ENCODE measurements at places on chromosomes 1 and 21. TPM values are rescaled to one million over a fixed set of nuclear protein-coding genes. Genes with fewer than 3 reads are reported as not detected.

The RHBG gene
- total RNA-seq, result not detected

GRCh38 chr21:35063428-35064172, 14.5 kb upstream of the RUNX1 start:
- no peak for DNase-seq

- no peak for DNase-seq
Observed at GRCh38 chr1:207015791-207016190, 16.8 kb downstream of the C1orf116 start.

The FRRS1 gene
- total RNA-seq, result 4.8 TPM

The CFAP74 gene
- total RNA-seq, result not detected

GRCh38 chr1:44775930-44776729, 790 bp downstream of the RPS8 start:
- DNase-seq, result no peak

DNA sequence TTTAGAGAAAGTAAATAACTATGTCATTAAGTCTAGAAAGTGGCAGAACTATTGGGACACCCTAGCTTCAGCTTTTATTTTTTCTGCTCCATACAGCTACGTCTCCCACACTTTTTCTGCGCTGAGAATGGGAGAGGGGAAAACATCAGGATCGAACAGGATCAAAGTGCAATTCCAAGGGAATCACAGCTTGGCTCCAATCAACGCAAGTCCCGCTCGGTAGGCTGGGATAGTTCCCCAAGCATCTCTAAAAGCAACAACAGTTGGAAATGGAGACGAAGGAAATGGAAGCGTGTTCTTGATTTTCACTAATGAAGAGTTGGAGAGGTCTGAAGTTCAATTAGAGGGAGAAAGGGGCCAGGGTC, 536 bp downstream of the HMGCL start:
- DNase-seq, result no peak

DNA sequence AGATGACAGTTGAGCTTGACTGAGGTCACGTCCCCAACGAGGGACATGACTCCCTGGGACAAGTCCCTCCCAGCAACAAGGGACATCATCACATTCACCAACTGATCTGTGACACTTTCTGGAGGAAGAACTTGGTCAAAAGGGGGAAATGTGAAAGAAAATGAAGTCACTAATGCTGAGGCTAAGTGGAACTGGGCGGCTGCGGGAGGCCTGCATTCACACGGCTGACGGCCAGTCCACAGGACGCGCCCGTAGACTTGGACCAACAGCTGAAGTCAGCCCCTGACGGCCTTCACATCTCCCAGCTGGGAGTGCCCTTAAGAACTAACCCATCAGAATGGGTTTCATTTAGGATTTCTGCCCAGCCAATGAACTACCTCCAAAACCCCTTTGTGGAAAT, 26.6 kb downstream of the POFUT2 start:
- no peak for DNase-seq

DNA sequence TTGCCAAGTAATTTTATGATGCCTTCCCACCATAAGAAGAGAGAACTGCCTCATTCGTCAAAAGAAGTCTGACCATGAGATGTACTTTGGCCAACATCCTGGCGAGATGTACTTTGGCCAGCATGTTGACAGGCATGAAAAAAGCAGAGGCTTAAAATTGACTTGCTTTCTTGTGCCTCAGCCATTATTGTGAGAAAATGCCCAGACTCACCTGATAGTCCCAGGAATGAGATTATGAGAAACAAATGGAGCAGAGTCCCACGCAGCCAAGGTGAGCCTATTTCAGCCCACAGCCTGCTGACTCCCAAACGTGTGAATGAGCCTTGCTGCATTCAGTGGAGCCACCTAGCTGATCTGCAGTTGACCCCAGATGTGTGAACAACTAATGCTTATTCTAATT, 43.5 kb upstream of the ZNF644 start:
- DNase-seq, result no peak

Measured in muscle of leg (tissue), 16 donors.